ENCODE measurements at places on chromosomes 1 and 21.

- no peak for DNase-seq
Observed at GRCh38 chr1:41868241-41868998, 50.3 kb downstream of the HIVEP3 start.

- no peak for DNase-seq
Observed at GRCh38 chr1:53697721-53698383, 41.1 kb downstream of the GLIS1 start.

DNA sequence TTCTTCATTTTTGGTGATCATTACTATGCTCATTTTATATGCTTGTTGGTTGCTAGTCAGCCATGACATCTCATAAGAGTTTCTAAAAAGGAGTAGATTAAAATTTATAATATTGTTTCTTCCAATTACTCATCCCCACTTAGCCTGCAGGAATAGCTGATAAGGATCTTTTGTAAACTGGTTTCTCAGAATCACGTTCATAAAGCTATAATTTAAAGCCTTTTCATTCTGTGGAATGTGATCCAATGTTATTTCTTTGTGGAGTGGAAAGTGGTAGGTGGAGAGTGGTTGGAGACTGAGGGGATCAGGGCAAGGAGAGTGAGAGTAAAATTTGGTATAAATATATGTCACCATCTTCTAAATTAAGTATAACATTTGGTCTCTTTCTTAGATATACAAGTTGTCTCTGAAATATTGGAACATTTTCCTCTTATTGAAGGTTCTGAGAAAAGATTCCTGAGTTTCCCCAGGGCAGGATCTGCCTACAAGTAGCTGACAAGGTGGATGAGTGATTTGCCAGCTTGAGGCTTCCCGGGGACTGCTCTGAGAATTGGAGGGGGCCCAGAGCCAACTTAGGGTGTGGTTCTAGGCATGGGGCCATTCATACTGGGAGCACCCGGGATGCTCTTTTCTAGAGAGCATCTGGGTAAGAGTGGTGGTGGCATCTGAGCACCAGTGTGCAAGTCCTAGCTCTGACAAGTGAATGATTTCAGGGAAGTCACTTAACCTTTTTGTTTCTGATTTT, 116.4 kb downstream of the TBX19 start:
- DNase-seq, result no peak

DNA sequence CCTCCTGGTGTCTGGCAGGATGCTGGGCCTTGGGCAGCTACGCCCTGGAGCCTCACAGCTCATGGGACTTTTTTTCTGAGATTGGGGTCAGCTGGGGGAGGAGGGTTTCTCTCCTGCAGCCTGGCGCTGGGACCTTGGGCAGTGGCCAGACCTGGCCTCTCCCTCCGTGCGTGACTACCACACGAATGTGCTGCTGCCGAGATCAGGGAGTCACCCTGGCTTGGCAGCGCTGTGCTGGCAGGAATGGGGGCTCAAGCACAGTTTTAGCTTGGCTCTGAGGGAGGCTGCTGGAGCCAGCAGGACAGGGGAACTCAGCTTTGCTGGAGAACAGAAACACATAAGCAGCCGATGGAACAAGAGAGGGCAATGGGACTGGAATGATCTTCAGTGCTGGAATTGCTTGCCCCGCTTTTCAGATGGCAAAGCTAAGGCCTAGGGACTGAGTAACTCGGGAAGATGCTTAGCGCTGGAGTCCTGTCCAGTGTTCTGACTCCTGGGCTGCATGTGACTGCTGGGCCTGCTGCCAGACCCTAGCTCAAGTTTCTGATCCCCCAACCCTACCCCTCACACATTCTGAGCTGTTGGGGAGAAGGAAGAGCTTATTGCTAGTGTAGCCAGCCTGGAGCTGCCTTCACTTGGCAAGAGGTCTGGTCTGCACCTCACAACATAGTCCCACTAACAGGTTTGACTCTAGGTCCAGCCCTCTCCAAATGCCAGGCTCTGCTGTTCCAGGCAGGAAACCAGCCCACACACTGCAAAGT, 69.9 kb downstream of the NAV1 start:
- no peak for DNase-seq

- no peak for DNase-seq
Observed at GRCh38 chr1:1144122-1144842, 28.4 kb upstream of the C1orf159 start.

GRCh38 chr1:226436472-226436854, 28.6 kb upstream of the PARP1 start:
- no peak for DNase-seq

DNA sequence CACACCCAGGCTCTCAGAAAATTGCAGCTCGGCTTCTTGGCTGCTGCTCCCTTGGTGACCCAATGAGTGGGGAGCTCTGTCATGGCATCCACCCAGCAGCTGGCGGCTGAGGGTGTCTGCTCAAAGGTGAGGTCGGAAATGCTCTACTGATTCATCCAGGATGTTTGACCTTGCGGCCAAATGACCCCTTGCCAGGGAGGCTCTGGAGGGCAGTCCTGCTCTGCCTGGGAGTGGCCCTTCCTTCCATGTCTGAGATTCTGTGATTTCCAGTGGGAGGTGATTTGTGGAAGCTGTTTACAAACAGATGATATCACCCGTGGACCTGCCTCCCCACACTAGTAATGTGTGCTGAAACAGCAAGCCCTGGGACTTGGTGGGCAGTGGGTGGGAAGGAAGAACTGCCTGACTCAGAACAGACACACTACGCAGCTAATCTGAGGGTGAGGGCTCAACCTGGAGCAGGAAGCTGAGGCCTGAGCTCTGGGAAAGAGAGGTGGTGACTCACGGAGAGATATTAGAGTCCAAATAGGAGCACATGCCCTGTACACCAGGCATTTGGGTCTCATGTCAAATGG, 3.0 kb downstream of the CRCT1 start:
- DNase-seq, result no peak

DNA sequence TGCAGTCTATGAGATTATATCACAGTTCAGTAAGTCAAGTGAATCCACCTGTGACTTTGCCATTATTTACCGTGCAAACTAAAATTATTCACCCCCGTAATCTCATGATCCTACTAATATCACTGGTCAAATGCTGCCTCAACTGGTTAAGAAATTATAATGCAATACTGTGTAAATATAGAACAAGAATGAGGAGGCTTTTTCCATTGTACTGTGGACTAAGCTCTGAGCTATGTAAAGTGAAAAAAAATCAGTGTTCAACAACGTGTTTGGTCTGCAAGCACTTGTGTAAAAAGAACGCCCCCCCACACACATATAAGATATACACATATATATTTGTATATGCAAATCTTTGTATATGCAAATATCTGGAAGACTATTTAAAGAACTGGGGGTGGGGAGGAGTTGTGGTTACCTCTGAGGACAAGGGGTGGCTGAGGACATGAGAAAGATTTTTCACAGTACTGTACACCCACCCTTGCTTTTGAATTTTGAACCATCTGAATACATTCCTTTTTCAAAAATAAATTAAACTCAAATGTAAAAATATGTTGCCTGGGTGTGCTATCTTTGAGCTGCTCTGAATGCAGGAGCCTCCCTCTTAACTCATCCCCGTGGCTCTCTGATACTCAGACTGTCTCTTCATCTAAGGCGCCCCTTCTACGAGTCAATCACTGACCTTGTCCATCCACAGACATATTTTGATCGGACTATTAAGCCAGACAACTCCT, 57.0 kb downstream of the PTP4A2 start:
- no peak for DNase-seq

DNA sequence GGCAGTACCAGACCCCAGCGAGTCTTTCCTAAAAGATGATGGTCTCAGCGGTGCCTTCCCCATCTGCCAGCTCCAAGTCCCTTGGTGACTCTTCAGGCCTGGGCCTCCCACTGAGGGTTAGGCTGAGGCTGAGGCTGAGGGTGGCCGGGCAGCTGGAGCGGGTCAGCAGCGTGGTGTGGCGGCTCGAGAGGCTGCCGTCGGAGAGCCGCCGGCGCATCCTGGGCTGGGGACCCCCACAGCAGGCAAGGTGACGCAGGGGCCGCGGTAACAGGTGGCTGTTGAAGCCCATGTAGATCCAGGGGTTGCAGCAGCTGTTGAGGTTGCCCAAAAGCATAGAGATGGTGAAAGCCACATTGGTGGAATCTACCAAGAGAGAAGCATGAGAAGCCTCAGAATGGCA, 7.0 kb downstream of the AVPR1B start:
- no peak for DNase-seq

DNA sequence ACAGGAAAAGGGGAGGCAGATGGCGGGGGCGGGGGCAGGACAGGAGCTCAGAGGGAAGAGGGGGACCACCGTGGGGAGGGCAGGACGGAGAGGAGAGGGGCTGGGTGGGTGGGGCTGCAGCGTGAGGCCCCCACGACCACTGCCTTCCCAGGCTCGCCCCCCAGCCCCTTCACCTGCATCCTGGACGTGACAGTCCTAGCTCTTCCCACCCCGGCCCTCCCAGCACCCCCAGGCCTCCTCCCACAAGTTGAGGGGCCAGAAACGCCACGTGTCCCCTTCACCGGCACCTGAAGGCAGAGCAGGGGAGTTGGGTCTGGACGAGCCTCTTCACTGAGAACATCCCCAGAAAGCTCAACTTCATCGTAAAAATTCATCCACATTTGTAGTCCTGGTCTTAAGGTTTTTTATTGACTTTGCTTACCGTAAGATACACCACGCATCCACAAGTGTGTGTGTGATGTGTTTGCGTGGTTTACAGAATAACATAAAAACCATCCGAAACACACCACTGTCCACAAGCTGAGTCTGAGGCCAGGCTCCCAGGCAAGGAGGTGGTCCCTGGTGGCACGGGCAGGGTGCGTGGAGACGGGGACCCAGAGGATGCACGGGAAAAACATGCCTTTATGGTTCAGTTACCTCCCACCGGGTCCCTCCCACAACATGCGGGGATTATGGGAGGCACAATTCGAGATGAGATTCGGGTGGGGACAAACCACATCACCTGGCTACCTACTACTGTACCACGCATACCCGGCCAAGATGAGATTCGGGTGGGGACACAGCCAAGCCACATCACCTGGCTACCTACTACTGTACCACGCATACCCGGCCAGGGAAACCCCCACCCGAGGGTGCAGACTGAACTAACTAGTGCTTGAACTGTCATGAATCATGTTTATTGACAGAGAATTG, 13.9 kb upstream of the COL18A1 start:
- DNase-seq, result no peak

DNA sequence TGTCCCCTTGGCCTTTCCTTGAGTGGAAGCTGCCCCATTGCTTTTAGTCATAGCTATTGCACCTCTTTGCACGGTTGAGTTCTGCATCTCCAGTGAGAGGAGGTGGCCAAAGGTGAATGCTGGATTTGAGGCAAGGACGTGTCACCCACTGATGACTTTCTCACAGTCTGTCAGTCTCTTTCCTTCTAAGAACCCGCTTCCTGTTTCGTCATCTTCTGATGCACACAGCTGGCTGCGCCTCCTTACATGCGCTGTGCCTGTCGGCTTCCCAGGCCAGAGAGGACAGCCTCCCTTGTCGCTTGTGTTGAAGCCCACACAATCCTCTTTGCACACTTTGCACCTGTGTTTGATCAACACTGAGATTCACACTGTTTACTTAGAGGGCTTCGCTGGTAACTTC, 41.8 kb upstream of the PWP2 start:
- no peak for DNase-seq

GRCh38 chr21:42699196-42699595, 45.8 kb downstream of the PDE9A start:
- no peak for DNase-seq

GRCh38 chr1:109634771-109635750, 15.4 kb downstream of the AMPD2 start:
- DNase-seq, result no peak

GRCh38 chr1:112712701-112713128, 2.4 kb downstream of the PPM1J start:
- DNase-seq, result no peak

DNA sequence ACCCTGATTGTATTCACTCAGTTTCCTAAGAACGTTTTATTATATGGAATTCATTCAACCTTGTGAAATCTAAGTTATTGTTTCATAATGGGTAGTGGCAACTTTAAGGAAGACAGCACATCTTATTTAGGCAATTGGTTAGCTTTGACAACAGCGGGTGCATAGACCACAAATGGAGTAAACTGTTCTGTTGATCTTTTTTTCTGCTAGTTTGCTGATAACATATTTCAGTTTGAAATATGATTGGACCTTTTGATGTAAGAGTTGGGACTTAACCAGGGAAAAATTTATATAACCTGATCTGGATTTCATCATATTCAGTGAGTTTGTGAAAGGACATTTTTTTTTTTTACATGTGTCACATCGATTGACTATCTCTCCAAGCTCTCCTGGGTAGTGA, 151.7 kb downstream of the HLX start:
- DNase-seq, result no peak

DNA sequence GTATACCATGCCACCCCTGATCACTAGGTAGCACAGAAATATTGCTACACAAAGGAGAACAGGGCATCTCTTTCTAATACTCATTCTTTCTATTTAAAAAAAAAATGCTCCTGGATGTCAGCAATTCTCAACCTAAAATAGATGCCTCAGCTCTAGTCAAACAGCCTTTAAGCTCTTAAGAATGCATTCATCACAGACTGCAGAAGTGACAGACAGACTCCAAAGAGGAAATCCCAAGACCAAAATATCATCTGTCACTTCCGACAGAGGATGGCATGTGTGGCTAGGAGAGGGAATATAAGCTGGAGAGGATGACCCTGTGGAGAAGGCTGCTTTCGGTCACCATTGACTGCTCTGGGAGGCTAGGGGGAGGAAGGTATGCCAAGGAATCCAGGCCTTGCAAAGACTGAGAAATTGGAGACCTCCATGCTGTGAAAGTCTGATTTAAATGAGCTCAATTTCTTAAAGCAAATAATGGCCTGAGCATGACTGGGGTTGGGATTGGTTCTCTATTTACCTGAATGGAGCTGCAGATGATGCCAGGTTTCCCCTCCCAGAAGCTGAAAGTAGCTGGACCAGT, 277.4 kb downstream of the BRINP2 start:
- DNase-seq, result no peak

DNA sequence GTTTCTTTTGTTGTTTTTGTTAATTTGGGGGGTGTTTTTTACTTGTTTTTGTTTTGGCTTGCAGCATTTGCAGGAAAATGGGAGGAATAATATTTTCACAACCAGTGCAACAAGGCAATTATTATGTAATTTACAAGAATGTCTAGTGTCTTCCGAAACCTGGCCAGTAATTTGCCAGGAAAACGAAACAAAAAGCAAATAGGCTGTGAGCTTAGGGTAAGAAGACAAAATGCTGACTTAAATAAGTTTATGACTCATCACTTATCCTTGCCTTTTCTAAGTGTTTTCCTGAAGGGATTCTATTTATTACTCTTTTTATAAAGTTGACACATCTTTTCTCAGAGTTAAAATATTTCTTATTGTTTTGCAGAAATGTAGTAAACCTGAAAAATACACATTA, 49.8 kb downstream of the KCNT2 start:
- DNase-seq, result no peak

- DNase-seq, result no peak
Observed at GRCh38 chr21:25283720-25284119, 323.6 kb downstream of the MRPL39 start.

DNA sequence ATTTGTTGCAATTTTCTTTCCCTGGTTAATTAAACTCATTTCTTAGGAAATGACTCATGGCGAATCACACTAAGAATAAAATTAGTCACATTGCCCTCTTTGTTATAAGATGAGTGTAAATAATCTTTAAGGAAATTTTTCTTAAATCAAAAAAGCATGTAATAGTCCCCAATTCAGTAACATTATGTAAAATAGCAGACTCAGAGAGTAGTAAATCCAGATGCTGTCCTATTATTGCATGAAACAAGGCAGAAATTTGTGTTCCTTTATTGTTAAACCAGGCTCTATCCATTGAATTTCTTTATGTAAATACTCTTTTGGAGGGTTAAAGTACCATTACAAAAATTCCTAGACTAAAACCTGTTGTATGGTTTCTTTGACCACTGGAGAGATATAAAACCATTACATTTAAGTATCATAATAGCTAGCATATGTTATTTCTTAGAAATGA, 154.5 kb upstream of the C1orf87 start:
- no peak for DNase-seq

GRCh38 chr1:182015360-182015759, 46.2 kb downstream of the ZNF648 start:
- DNase-seq, result no peak

Measured in D341Med (cell line).